Stimulated activated CD8-positive, alpha-beta memory T cell treated with anti-CD3 and anti-CD28 coated beads, Interleukin-4, amount 100 ng/mL, for 4 hours (primary cell): ENCODE measurements at places on chromosomes 4 and X.

DNA sequence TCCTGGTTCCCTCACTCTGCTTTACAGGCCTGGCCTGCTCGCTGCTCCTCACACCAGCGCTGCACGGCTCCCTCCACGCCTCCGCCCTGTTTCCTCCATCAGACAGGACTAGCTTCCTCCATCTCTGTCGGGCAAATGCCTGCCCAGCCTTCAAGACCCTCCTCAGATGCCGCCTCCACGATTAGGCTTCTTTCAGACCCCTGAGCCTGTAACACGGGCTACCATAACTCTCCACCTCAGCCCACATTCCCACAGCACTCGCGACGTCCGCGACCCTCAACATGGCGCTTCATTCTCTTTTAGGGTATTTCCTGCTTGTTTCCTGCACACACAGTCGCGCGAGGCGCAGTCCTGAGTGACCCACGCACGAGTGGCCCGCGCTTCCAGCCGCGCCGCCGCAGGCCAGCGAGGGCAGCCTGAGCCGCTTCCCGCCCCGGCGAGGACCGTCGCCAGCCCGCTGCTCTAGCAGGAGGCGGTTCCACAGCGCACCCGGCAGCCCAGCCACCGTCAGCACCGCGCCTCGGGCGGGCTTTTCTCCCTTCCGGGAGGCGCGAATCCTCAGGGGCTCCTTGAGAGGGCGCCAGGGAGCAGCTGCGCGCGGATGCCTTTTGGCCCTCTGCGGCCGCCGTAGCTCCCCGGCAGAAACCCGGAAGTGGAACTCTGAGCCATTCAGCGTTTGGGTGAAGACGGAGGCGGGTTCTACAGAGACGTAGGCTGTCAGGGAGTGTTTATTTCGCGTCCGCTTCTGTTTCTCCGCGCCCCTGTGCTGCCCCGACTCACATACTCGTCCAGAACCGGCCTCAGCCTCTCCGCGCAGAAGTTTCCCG, at the start of gene FRG1:
Gene FRG1, plus strand, starts transcription at position 695 of the 827 bp plus-strand sequence. CDS start 138 bp downstream, outside the sequence.
- peak; percentile 95 for DNase-seq

DNA sequence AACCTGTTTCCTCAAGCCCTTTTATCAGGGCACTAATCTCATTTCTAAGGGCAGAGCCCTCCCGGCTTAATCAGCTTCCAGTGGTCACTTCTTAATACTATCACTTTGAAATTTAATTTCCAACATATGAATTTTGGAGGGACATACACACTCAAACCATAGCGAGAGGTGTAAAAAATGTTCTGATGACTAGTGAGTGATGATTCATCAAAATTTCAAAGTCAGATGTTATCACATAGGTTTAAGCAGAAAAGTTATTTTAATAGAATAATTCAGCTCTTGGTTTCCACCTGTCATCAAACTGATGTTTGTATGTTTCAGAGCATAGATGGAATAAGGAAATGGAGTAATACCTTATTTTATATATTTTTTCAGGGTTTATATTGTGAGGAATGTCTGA, 161.9 kb downstream of the TLL1 start:
- no peak for DNase-seq

DNA sequence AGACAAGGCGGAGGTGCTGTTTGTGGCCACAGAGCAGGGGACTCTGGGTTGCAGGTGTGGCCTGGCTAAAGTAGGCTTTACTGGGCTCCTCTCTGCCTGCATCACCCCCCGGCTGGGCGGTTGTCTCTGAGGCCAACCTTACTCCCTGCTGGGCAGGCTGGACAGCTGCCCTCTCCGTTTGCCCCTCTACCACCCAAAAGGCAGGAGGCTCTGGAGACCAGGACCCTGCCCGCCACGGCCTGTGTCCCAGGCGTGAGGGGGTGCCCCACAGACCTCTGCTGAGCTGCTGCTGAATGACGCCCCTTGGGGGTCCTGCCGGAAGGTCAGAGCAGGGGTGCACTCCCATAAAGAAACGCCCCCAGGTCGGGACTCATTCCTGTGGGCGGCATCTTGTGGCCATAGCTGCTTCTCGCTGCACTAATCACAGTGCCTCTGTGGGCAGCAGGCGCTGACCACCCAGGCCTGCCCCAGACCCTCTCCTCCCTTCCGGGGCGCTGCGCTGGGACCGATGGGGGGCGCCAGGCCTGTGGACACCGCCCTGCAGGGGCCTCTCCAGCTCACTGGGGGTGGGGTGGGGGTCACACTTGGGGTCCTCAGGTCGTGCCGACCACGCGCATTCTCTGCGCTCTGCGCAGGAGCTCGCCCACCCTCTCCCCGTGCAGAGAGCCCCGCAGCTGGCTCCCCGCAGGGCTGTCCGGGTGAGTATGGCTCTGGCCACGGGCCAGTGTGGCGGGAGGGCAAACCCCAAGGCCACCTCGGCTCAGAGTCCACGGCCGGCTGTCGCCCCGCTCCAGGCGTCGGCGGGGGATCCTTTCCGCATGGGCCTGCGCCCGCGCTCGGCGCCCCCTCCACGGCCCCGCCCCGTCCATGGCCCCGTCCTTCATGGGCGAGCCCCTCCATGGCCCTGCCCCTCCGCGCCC, 920 bp downstream of the HTT-AS start:
- DNase-seq: no peak

DNA sequence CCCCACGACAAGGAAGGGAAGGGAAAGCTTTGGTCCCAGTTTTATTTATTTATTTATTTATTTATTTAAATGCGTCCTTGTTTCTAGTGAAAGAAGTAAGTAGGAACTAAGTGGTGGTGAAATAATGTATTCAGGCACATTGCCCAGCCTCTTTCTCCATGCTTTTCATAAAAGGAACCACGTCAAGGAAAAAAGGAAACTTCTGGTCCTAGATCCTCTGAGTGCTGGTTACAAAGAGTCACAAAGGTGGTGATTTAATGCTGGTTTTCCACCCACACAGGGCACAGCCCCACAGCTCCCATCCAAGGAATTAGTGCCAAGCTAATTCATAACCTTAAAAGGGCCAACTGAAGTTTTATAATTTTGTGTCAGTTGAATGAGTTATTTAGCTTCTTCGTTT, 206.6 kb upstream of the GYPA start:
- DNase-seq: no peak

DNA sequence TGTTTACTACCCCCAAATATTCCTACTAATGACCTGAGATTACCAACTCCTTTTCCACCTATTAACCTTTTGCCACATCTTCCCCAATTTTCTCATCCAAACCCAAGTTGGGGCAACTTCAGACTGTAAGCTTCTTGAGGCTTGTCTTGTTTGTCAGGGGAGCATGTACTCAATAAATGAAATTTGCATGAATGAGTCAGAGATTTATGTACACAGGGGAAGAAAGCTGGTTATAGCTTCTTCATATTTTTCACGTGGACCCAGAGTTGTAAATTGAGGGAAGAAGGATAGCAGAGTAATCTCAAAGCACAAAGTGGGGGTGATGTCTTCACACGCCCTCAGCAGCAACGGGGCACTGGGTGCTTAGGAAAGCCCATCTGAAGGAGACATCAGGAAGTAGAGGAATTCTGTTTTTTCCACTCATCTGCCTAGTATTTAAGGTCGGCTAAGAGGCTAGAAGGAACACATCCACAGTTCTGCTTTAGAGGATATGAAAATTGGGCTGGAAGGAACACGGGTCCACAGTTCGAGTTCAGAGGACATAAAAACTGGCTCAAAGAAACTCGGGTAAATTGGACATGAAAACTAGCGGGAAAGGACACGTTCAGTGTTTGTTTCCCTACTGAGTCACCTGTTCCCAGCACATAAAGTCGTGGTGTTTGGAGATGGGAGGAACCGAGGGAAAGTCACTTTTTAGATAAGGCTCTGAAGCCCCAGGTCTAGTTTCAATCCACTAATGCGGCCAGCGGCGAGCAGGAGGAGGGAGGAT, 696 bp upstream of the CA5B start:
- DNase-seq: no peak

DNA sequence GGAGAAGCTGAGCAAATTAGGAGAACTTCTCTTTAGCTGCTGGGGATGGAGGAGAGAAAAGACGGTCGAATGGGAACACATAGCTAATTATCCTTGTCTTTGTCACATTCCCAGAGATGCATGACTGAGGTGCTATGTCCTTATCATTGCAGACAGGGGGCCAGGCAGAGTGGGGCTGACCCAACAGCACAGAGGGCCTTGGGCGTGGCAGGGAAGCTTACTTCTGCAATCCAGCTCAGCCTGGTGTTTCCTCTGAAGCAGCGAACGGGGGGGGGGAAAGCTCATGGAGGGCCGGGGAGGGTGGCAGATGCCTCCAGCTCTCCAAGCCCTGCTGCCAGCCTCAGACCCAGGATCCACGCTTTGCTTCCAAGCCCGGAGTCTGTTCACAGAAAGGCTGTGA, 50.8 kb upstream of the HOPX start:
- DNase-seq: no peak

DNA sequence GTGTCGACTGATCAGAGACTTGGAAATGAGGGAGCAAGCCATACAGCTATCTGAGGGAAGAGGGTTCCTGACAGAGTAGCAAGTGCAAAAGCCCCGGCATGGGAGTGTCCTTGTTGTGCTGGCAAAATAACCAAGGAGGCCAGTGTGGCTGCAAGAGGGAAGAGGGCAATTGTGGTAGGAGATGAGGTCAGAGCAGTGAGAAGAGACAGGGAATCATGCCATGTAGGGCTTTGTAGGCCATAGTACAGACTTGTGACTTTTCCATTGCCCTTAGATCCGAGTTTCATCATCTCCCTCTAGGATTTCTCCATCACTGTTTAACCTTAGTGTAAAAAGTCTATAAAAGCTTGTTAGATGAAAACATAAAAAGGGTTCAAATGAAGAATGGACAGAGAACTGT, 76.2 kb downstream of the DOCK11 start:
- no peak for DNase-seq

DNA sequence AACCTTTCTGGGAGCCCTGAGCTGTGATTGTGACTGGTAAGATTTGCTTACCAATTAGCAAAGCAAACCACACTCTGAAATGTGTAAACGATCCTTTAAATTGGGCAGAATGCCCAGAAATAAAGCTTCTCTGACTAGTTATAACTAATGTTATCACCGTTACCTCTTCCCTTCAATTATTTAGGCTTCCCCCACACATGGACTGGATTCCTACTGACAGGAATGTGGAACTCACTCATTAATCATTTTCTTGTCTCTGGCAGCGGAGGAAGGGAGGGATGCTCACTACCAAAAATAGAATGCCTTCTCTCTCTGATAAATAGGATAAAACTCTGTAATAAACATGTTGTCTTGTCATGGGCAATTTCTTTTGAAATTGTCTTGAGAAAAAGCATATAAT, 25.3 kb upstream of the NWD2 start:
- DNase-seq: no peak

DNA sequence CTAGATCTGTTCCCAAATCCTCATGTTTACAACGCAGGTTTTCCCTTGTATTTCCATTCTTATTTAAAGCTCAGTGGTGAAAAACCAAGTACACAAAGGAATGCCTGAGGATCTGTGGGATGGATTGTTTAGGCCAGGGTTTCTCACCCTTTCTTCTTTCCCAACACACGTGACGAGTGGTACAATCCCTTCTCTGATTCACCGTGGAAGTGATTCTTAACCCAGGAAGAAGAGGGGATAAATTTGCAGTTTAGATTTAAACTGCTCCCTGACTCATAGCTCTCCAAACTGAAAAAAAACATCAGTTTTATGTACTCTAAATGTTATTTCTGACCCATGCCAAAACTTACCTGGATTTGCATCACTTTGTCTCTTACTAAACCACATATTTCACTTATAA, 17.0 kb downstream of the PAQR3 start:
- no peak for DNase-seq

GRCh38 chr4:127140306-127140705, 492.5 kb upstream of the INTU start:
- DNase-seq: no peak

GRCh38 chrX:97367125-97367524, 483.4 kb downstream of the RPA4 start:
- DNase-seq: no peak

- DNase-seq: no peak
Measured at GRCh38 chr4:79695848-79696247, 287.8 kb upstream of the GK2 start.

GRCh38 chr4:91751961-91752360, 551.8 kb upstream of the GRID2 start:
- no peak for DNase-seq

- DNase-seq: no peak
Measured at GRCh38 chrX:627510-627981, 3.0 kb upstream of the SHOX start.

- DNase-seq: no peak
Measured at GRCh38 chrX:70553516-70553915, 108.9 kb downstream of the DLG3 start.

DNA sequence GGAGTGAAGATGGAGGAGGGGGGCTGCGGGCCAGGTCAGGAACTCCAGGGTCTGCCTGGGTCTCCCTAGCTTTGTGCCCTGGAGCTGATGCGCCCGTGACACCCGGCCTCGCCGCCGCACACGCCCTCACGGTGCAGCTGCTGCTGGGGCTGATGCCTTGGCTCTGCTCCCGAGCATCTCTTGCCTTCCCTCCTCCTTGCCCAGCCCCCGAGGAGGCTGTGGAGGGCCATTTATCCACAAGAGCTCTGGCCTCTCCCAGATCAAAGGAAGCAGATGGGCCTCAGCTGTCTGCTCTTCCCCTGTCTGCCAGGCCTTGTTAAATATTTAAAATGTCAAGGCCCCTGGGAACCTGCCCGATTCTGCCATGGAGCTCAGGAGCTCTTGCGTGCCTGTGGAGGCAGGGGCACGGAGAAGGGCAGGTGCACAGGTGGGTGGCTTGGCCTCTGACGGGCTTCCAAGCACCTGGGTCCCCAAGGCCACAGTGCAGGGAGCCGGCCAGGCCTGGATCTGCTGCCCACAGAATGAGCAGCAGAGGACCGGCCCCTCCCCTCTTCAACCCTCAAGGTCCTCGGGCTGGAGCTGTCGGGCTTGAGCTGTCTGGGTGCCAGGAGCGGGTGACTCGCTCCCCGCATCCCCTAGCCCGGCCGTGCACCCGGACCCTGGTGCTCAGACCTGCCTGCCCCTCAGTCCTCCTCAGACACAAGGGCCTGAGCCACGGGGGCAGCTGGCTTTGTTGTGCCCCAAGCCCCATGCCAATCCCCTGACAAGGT, 20.3 kb downstream of the ATP2B3 start:
- DNase-seq: no peak

GRCh38 chrX:41184312-41184711, 99.1 kb downstream of the USP9X start:
- DNase-seq: no peak

DNA sequence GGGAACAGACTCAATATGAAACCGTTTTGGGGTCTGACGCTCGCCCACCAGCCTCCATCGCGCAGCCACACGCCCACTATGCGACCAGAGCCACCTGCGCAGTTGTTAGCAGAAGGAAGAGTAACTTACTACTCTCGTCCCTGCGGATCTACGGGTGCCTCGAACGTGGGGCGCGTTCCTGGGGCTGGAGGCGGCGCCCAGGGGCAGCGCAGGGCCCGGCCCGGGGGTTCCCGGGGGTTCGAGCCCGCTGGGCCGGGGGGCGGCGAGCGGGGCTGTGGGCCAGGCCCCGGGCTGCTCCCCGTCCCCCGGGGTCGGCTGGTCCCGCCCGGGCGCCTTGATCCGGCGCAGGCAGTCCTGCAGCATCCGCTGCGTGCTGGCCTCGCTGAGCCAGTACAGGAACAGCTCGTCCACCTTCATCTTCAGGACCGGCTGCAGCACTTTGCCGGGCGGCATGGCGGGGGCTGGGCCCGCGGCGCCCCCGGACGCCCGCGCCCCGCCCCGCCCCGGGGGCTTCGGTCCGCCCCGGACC, 404 bp downstream of the PPP2R3B start:
- peak; percentile 17 for DNase-seq
